ENCODE measurements at places on chromosomes 1 and 21. TPM values are rescaled to one million over a fixed set of nuclear protein-coding genes. Genes with fewer than 3 reads are reported as not detected.

PLK3 gene
- 77.6 TPM for total RNA-seq

GRIK3 gene
- total RNA-seq, result 0.74 TPM

- H3K27me3 ChIP-seq, result no peaks in the 10 kb centered on the region
- no peak for DNase-seq
- no peaks in the 10 kb centered on the region for H3K4me1 ChIP-seq
- no peak overlapping the region for H3K4me3 ChIP-seq
- H3K36me3 ChIP-seq, result no peaks in the 10 kb centered on the region
- no peak overlapping the region for H3K27ac ChIP-seq
These were observed 13.9 kb upstream of the RHOU start for GRCh38 chr1:228721407-228721806.

DNA sequence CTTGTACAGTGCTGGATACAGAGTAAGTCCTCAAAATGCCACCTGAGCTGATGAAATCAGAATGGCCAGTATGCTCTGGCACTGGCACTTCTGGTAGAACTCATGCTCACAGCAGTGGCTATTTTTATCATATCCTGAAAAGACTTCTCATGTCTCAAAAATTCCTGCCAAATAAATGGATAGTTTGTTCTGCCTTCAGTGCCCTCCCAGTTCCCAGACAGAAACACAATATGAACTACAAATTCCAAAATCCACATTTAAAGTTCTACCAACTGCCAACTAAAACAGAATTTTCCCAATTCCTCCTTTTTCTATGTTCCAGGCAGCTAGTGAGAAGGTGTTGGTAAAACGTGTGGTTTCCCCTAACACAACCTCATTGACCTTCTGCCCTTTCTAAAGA lies 51.4 kb upstream of the RGS1 start:
- H3K36me3 ChIP-seq, result no peaks in the 10 kb centered on the region
- no peak for DNase-seq
- H3K4me3 ChIP-seq, result no peak overlapping the region
- H3K27me3 ChIP-seq, result no peaks in the 10 kb centered on the region

WNT9A gene
- 2.9 TPM for total RNA-seq

NEGR1 gene
- total RNA-seq, result 19.2 TPM

- no peak for DNase-seq
- H3K27me3 ChIP-seq, result no peaks in the 10 kb centered on the region
- H3K27ac ChIP-seq, result no peak overlapping the region
- H3K4me1 ChIP-seq, result peaks cover 48% of the 10 kb centered on the region
- H3K36me3 ChIP-seq, result peaks cover 17% of the 10 kb centered on the region
These were observed 20.1 kb downstream of the C1orf198 start for GRCh38 chr1:230848235-230848634.

- H3K27ac ChIP-seq, result no peak overlapping the region
- H3K4me3 ChIP-seq, result no peak overlapping the region
- H3K4me1 ChIP-seq, result no peaks in the 10 kb centered on the region
- DNase-seq, result no peak
These were observed 70.0 kb downstream of the PRKAA2 start for GRCh38 chr1:56715156-56715555.

DNA sequence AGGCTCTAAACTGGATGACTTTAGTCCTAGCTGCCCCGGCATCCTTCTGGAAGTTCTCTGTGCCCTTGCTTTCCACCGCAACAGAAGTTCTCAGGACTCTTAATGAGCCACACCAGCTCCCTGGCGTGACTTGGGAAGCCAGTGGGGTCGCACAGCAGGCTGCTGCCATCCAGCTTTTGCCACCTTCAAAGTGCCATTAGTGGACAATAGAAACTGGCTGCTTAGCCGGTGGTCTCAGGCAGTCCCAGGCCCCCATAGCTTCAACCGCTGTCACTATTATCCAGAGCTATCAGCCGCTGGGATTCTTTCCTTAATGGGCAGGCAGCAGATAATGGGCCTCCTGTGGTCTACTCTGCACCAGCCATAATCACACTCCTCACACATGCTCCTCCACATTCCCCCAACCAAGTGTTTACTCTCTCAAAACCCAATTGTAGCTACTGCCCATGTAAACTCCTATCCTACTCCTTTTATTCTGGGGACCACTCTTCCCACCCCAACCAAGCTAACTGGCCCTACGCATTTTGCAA lies 37.3 kb downstream of the PLEKHA6 start:
- peaks cover 21% of the 10 kb centered on the region for H3K4me1 ChIP-seq
- H3K27ac ChIP-seq, result no peak overlapping the region
- H3K36me3 ChIP-seq, result no peaks in the 10 kb centered on the region
- H3K27me3 ChIP-seq, result no peaks in the 10 kb centered on the region
- no peak overlapping the region for H3K4me3 ChIP-seq

DNA sequence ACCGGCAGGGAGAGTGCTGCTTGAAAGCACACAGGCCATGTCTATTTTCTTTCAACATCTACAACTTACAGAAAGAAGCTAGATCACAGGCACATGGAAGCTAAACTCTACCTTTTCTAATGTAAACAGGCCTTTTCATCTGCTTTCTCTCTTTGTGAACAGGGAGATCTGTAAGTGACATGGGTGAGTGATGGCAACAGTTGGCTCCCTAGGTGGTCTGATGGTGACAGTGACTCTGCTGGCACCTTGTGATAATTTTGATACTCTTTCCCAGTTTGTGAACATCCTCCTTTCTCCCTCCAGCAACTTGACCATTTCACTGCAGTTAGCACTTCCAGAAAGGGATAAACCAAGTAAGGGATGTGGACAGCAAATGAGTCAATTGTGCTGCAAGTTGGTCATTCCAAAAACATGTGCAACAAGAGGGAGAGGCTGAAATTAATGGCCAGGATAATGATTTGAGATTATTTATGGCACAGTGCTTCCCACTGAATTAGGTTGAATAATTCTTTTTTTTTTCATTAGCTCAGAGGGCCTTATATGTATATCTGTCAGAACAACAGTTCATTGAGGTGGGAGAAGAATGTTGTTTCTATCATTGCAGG lies 89.5 kb downstream of the XCL2 start:
- no peaks in the 10 kb centered on the region for H3K36me3 ChIP-seq
- H3K27ac ChIP-seq, result no peak overlapping the region
- DNase-seq, result no peak
- no peaks in the 10 kb centered on the region for H3K4me1 ChIP-seq

- H3K4me3 ChIP-seq, result no peak overlapping the region
- H3K4me1 ChIP-seq, result peaks cover 21% of the 10 kb centered on the region
- no peaks in the 10 kb centered on the region for H3K27me3 ChIP-seq
- no peak for DNase-seq
- no peak overlapping the region for H3K27ac ChIP-seq
- no peaks in the 10 kb centered on the region for H3K36me3 ChIP-seq
These were observed 34.0 kb upstream of the EDN2 start for GRCh38 chr1:41518471-41518870.

NFASC gene
- total RNA-seq, result 23.3 TPM

- H3K4me1 ChIP-seq, result peaks cover under 1% of the 10 kb centered on the region
- H3K36me3 ChIP-seq, result no peaks in the 10 kb centered on the region
- H3K27ac ChIP-seq, result no peak overlapping the region
- H3K27me3 ChIP-seq, result no peaks in the 10 kb centered on the region
- H3K4me3 ChIP-seq, result no peak overlapping the region
These were observed 8.2 kb downstream of the NBPF1 start for GRCh38 chr1:16605213-16605525.

GRCh38 chr1:152110365-152110859 lies 4.8 kb downstream of the TCHH start:
- no peaks in the 10 kb centered on the region for H3K36me3 ChIP-seq
- H3K4me1 ChIP-seq, result peaks cover 40% of the 10 kb centered on the region
- DNase-seq, result no peak
- H3K27ac ChIP-seq, result no peak overlapping the region

ERG gene
- total RNA-seq, result 20.9 TPM

GRCh38 chr1:167517535-167518330 lies 596 bp downstream of the CD247 start:
- peak overlapping the region; percentile 21 for H3K4me3 ChIP-seq
- peak; percentile 62 for DNase-seq
- H3K27me3 ChIP-seq, result no peaks in the 10 kb centered on the region
- H3K4me1 ChIP-seq, result no peaks in the 10 kb centered on the region
- H3K36me3 ChIP-seq, result no peaks in the 10 kb centered on the region

DNA sequence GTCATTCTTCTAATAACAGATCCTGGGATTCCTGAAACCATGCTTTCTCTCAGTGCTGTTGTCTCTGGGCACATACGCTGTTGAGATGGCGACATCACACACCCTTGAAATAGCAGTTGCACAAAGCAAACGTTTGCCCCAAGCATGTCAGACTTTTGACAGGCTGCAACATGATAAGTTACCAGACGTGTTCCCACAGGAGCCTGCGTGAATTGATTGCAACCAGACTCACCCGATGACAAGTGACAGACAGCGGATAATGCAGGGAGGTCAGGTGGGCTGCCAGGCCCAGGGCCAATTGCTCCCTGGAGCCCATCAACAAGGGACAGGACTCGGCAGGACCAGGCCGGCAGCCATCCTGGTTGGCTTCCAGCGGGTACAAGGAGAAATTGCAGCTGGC lies 310.9 kb downstream of the SIPA1L2 start:
- no peaks in the 10 kb centered on the region for H3K36me3 ChIP-seq
- no peak for DNase-seq
- H3K27me3 ChIP-seq, result no peaks in the 10 kb centered on the region
- no peak overlapping the region for H3K4me3 ChIP-seq
- H3K27ac ChIP-seq, result no peak overlapping the region
